GM04504 (cell line): ENCODE measurements at places on chromosomes 1 and 21.

DNA sequence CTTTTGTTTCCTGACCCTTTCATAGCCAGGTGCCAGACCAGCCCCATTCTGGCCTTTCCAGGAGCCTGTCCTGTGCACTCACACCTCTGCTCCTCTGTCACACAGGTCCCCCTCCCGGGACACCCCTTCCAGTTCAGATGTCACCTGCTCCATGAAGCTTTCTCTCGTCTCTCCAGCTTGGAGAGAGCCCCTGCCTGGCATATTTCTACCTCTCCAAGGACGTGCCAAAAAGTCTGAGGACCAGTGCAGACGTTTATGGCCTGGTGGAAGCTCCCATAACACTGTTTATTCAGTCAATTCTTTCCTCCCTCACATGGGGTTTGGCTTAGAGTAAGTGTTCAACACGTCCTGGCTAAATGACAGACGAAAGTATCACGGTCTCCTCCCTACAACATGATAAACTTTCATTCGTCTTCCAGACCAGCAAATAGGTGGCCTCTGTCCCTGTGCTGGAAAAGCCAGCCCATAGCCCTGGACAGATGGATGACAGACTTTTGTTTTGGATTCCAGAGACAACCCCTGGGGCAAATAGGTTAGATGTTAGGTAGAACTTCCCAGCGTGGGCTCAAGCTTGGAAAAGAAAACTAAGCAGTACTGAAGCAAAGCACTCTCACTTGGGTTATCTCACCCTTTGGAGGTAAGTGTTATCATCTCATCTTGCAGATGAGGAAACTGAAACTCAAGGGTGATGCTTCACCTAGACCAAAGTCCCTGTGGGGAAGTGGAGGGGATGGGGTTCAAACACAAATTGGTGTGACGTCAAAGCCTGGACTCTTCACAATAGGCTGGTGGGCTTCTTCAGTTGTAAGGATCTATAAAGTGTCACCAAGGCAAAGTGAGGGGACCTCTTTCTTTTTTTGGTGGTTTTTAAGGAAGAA, 52.9 kb upstream of the ECE1 start:
- DNase-seq: no peak

DNA sequence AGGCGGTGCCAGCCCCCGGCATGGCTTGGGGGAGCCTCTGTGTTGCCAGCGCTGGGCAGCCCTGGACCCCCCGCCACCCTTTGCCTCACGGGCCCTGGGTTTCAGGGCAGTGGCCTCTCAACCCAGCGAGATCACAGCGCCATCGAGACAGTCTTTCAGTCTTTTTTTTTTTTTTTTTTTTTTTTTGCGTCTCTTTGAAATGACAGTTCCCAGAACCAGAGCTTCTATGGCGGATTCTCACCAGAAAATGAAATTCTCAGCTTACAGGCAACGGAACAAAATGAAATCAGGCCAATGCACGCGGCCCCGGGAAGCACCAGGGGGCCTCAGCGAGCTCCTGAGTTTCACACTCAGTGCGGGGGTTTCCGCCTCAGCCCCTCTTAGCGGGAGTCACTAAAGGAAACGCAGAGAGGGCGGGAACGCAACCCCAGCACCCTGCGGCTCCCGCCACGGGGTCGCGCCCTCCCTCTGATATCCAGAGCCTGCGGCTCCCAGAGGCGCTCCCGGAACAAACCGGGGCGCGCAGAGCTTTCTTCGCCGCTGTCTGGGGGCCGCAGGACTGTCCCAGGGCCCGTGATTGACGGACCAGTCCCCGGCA, 8.0 kb upstream of the COL6A1 start:
- no peak for DNase-seq

DNA sequence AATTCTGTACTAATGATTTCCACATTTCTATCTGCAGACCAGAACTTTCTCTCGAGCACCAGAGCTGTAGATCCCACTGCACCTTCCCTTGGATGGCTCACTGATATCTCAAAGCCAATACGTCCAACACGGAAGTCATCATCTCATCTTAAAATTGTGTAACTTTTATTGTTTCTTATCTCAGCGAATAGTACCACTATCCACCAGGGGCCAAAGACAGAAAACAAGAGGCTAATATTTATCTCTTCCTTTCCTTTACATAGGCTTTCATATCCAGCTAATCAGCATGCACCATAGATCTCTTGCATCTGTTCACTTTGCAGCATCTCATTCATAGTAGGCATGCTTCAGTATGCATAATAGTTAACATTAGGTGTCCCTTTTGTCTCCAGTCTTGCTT, 303.6 kb downstream of the PTPRC start:
- no peak for DNase-seq

DNA sequence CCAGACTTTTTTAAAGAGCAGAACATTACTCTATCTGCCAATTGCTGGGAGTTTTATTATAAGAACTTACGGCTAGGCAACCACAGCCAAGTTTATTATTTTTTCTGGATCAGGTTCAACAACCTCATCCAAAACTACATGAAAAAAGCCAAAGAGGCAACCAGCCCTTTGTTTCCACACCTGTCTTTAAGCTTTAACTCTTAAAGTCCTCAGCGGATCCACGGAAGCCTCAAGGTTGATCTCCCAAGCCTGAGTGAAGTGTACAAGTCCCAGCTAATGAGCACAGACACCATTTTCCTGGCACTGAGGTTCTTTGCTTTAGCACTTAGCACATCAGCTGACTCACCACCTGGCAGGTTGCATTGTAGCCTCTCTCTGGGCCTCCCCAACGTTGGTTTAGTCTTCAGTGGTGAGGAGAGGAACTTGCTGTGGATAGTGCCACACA, 143.1 kb downstream of the TGFBR3 start:
- no peak for DNase-seq

- no peak for DNase-seq
These were observed 71.1 kb downstream of the ADCY10 start for GRCh38 chr1:167842872-167843271.
